ENCODE measurements at places on chromosomes 7 and 10.
A peak's percentile ranks its signal among the peaks of the same experiment; 100 is the strongest.

GRCh38 chr10:101258179-101258885 lies 29.1 kb upstream of the LBX1 start:
- DNase-seq, result no peak

GRCh38 chr10:2094171-2094570 lies 356.8 kb upstream of the ADARB2 start:
- no peak for DNase-seq

DNA sequence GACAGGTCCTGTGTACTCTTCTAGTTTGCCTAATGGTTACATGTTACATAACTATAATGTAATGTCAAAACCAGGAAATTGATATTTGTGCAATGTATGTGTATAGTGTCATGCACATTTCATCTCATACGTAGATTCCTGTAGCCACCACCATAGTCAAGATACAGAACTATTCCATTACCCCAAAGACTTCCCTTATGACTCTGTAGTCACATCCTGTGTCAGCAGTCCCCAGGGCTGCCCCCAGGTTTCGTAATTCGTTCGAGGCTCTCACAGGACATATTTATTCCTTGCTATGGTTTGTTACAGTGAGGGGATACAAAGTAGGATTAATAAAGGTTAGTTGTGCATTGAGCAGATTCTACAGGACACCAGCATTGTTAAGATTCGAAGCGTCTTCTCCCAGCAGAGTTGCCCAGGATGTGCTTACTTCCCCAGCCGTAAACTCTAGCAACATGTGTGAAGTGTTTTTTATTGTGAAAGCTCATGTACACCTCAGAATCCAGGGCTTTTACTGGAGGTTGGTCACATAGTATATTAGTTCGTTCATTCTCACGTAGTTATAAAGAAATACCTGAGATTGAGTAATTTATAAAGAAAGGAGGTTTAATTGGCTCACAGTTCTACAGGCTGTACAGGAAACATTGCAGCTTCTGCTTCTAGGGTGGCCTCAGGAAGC lies 18.6 kb downstream of the RABGEF1 start:
- peak; percentile 35 for DNase-seq

DNA sequence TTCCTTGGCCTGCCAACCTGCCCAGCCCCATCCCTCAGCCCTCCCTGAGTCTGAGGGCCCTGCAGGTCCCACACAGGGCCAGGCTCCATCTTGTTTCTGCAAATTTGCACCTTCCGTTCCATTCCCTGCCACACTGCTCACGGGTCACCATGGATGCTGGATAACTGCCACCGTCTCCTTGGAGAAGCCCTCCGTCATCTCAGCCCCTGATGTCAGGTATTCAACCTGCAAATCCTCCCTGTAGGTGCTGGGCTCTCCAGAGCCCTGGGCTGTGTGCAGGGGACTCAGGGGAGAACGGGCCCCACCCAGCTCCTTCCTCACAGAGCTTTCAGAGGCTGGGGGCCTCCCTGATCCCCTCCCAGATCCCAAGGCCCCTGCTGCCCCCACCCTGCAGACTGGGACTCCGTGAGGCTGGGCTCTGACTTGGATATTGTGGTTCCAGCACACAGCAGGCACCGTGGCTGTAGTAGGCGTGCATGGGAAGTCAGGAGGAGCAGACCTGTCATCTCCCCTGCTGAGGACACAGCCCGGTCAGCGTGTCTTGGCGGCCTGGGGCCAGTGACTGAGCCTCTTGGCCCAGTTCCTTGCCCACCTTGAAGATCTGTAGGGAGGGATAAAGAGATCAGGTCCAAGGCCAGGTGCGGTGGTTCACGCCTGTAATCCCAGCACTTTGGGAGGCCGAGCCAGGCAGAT lies 121.7 kb upstream of the TNRC18 start:
- DNase-seq, result no peak

DNA sequence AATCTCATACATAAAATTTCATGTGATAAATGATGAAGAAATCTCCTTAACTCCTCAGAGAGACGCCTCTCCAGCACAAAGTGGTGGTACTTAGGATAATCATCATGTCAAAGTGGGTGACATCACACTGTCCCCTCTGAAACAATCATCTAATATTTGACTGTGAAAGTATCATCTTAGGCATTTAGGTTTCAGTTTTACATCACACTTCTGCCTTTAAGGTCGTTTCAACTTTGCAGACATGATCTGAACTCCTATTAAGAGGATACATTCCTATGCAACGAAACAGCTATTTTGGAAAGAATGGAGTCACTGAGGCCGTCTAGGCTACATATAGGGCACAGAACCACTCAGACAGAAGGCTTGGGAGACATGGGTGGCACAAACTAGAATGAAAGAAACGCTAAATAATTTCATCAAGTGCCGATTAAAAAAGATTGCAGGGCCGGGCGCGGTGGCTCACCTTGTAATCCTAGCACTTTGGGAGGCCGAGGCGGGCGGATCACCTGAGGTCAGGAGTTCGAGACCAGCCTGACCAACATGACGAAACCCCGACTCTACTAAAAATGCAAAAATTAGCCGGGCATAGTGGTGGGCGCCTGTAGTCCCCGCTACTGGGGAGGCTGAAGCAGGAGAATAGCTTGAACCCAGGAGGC lies 2.0 kb downstream of the VOPP1 start:
- no peak for DNase-seq

- peak; percentile 95 for DNase-seq
Measured at GRCh38 chr10:31749981-31750840, 178.4 kb downstream of the ARHGAP12 start.

DNA sequence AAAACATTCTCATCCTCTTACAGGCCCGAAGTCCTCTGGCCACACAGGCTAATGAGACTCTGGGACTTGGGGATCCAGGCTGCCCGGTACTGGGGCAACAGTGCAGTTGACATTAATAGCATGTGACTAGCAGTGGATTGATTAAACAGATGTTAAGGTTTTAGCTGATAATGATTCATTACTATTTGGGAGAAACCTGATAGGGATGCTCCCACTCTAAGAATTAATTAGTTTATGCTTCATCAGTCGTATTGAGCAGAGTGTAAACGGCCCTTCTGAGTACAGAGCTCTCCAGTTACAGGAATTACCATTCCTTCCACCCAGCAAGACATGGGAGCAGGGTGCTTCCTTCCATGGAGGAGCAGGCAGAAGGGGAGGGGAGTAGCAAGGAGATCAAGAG lies 82.7 kb downstream of the RPS24 start:
- no peak for DNase-seq

- peak; percentile 73 for DNase-seq
Measured at GRCh38 chr10:91742229-91742628, 56.0 kb upstream of the TNKS2 start.

GRCh38 chr10:59319854-59320253 lies 42.5 kb downstream of the FAM13C start:
- DNase-seq, result no peak

DNA sequence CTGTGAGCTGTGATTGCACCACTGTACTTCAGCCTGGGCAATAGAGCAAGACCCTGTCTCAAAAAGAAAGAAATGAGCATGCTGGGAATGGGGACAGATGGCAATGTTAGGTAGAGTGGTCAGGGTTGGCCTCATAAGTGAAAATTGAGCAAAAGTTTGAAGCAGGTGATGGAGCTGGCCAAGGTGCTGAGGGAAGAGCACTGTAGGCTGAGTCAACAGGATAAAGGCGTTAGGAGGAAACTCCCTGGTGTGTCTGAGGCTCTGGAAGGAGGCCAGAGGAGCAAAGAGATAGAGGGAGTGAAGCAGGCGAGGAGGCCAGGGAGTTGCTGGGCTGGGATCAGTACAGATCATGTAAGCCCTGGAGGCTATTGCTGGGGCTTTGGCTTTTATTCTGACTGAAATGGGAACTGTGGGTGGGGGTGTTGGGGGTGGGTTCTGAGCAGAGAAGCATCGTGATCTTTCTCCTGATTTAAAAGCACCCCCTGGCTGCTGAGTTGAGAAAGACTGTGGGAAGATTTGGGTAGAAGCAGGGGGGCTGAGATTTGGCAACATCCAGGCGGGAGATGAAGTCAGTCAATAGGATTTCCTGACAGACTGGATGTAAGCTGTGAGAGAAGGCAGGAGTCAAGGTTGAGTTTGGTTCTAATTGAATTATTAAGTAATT lies 52.5 kb upstream of the VKORC1L1 start:
- no peak for DNase-seq

GRCh38 chr7:82200601-82201000 lies 243.0 kb downstream of the CACNA2D1 start:
- no peak for DNase-seq

- no peak for DNase-seq
Measured at GRCh38 chr7:155401231-155401630, 56.7 kb upstream of the EN2 start.

GRCh38 chr10:121611393-121612159 lies 13.3 kb upstream of the FGFR2 start:
- peak; percentile 11 for DNase-seq

DNA sequence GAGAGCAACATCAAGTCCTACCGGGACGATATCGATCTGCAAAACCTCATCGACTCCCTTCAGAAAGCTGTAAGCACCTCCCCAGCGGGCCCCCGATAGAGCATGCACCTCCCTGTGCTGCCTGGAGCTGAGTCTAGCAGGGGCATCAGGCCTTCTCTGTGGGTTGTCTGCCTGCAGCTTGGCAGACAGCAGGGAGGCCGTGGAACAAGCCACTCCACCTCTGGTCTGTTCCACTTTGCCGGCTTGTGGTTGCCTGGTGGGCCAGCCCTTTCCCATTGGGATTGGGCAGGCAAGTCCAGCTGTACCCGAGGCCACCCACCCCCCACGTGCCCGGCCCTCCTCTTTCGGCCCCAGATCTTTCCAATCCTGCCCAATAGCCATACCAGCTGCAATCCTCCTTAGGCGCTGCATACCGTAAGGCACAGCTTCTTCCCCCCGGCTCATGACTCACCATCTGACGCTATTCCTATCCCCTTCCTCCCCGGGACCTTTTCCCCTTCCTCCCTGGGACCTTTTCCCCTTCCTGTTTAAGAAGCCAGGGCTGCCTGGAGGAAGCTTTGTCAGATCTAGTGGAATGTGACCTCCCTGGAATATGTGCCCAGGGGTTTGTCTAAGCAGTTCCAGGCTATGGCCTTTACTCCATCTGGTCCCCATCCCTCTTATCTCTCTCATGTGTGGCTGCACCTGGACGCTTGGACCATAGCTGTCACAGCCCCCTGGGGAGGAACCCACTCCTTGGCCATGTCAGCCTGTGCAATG lies 28.1 kb upstream of the SH2D4B start:
- no peak for DNase-seq

- no peak for DNase-seq
Measured at GRCh38 chr7:123690550-123690949, 34.9 kb downstream of the LMOD2 start.

- DNase-seq, result peak; percentile 54
Measured at GRCh38 chr7:101162551-101163278, 2.7 kb downstream of the VGF start.

DNA sequence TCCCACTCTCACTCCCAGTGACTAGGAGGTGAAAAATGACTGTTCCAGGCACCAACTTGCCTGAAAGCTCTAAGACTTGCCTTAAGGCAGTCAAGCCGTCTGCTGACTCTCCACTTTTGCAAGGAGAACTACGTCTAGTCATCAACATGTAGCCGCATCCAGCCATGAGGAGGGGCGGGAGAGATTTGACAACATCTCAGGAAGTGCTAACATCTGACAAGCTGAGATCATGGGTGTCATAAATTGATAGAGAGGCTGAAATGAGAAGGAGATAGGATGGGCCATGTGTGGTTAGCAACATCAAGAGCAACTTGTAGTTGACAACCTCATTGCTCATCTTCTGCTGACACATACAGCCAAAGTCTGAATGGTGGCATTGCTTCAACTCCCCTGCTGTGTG lies 9.0 kb upstream of the TBXAS1 start:
- DNase-seq, result no peak

DNA sequence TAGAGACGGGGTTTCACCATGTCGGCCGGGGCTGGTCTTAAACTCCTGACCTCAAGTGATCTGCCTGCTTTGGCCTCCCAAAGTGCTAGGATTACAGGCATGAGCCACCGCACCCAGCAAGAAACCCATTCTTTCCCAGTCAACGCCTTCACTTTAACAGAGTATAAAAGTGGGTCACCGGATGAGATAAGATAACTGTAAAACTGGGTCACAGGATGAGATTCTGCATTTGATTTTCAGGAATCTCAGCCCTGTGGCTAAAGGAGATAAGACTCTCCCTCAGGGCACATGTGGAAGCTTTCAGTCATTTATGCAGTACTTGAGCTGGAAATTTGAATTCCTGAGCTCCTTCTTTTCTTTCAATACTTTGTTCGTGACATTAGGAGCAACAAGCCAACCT lies 70.8 kb downstream of the LRRC17 start:
- no peak for DNase-seq

DNA sequence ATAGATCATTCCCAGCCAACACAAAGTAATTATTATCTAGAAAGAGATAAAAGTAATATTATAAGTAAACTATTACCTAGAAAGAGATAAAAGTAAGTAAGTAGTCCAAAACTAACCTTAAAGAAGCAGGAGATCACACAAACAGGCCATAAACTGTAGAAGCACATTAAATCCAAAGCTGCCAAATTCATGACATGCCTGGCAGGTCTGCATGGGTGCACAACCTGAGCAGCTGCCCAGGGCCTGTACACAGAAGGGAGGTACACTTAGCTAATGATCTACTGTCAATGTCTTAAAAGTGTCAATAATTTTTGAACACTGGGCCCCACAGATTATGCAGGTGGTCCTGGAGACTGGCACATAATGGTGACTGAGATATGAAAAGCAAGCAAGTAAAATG lies 196.5 kb downstream of the GRM8 start:
- no peak for DNase-seq

DNA sequence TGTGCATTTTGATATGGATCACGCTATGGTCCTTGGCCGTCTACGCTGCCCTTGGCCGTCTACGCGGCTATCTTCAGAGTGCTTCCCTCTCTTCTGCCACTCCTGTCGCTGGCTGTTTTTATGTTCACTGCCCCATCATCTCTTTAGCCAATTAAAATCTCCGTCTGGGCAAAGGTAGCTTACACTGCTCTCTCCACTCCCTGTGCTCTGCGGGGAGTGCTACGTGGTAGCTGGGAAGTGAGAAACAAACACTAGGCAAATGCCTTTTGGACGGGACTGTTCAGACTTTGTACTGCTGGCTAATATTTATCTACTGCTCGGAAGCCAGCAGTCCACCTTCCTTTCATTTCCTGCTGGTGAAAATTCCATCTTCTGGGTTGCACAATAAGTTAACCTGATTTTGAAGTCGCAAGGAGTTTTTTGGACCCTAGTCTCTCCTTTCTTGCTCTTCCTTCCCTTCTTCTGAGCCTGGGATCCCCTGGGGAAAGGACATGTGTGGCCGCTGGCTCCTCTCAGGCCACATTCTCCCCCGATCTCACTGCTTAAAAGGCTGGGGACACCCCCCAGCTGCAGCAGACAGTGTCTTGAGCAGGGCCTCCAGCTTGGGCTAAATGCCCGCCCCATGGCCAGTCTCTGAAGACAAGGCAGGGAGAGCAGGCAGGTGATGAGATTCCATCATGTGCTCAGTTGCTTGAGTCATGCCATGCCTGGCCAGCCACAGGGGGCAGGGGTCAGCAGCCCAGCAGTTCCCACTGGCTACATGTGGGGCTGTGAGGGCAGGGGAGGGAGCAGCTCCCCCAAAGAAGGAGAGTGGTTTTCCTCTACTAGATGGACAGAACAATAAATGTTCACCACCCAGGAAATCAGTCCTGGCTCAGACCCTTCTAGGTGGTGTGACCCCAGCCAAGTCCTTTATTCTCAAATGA lies 25.5 kb upstream of the RBM33 start:
- DNase-seq, result no peak

Data from muscle of leg (tissue), 16 donors.